ENCODE measurements at places on chromosomes 5 and 9.

DNA sequence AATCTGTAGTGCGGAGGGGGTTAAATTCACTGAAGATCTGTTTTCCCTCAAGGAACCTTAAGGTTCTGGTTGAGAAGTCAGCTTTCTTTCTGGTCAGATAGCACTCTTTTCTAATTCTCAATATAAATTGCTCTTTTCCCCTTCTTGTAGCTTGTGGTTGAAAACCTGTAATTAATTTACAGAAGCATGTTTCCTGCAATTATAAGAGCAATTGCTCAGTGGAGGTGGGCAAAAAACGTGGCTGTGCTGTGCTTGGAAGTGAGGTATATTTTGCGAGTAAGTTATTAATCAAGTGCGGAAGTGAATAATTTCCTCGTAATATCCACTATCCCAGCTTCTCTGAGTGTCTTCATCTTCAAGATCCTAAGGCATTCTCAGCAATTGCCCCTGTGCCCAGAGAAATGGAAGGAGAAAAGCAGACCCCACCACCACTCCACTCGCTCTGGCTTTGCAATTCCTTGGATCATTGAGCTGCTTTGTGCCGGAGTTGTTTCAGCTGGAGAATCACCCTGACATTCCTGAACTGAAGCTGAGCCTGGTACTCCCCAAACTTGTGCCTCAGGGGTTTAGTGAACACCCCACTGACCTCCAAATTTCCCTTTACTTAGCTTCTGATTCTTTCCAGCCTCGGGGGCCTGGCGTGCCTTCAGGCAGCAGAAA is 140.6 kb downstream of the LRRC70 start:
- no peak for DNase-seq

DNA sequence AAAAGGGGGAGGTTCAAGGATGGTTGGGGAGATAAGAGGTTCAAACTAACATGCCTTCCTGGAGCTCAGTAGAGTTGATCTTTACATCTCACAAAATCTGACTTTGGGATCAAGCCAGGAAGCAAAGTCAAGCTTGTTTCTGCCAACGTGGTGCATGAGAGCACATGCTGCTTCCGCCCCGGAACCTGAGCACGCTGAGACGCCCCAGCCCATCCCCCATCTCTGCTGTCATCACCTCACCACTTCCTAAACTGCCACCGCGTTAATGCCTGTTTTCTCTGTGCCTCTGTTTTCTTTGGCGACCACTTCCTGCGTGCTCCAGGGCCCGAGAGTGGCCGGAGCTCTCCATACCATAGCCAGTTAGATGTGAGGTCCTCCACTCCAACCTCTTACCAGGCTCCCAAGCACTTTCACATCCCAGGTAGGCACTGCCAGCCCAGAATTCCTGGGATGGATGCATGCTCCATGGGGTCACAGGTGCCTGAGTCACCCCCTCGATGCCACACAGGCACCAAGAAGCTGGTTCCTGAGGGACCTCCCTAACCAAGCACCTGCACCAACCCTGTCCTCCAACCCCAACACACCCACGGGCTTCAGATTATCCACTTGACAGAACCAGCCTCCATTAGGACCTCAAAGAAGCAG is 31.2 kb upstream of the AFAP1L1 start:
- DNase-seq: peak; percentile 68

GRCh38 chr9:31302620-31303418 is 1081.6 kb upstream of the ACO1 start:
- DNase-seq: no peak

DNA sequence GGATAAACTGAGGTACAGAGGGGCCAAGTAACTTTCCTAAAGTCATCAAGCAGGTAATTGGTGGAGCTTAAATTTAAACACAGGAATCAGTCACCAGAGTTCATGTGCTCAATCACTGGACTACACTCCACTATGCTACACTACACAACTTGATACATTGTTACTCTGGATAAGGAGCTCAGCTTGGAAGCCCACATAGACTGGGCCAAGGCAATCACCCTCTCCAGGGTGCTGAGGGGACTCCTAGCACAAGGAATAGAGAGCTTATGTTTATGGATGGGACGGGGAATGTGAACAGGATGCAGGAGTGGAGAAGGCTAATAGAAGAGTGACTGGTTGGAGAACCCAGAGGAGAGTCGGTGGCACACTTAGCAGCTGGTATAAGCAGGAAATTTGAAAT is 113.5 kb upstream of the NFIB start:
- no peak for DNase-seq

GRCh38 chr5:1648806-1649205 is 125.0 kb upstream of the LPCAT1 start:
- DNase-seq: no peak

All from NB4 (cell line).